Astrocyte (in vitro differentiated cells and primary cell): ENCODE measurements at places on chromosomes 7 and 10. TPM values are rescaled to one million over a fixed set of nuclear protein-coding genes. Genes with fewer than 3 reads are reported as not detected.

DNA sequence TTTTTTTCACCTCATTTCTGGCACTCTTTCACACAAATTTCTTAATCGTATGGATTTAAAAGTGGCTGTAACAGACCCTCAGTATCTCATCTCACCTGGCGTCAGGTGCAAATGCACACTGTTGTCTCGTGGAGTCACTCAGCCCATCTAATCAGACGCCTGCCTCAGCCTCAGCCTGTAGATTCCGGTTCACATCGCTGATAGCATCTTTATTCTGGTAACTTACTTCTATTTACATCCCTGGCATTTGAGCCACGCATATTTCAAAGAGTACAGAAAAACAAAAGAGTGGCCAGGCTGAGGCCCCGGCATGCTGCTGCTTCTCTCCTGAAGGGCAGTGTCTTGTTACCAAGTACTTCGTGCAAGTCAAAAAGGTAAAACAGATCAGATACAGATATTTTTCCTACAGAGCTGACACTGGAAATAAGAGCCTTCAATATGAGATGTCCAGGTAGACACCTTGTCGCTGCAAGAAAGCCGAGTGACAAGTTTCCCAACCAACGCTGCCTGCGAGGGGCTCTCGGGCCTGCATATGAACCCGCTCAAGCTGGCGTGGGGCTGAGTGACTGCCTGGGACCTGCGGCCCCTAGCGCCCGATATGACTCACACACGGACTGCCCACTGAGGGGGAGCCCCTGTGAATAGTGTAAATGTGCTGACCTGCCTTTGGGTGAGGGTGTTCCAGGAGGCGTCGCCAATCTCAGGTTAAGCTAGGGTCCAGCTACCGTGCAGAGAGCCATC lies 4.3 kb downstream of the VIPR2 start:
- H3K36me3 ChIP-seq, result no peaks in the 10 kb centered on the region
- H3K27ac ChIP-seq, result no peak overlapping the region
- DNase-seq, result no peak
- no peaks in the 10 kb centered on the region for H3K4me1 ChIP-seq
- peaks cover 21% of the 10 kb centered on the region for H3K27me3 ChIP-seq

- H3K27me3 ChIP-seq, result no peaks in the 10 kb centered on the region
- H3K4me3 ChIP-seq, result no peak overlapping the region
- H3K36me3 ChIP-seq, result no peaks in the 10 kb centered on the region
- peak; percentile 83 for DNase-seq
- peaks cover 5% of the 10 kb centered on the region for H3K4me1 ChIP-seq
- H3K27ac ChIP-seq, result no peak overlapping the region
Measured at GRCh38 chr7:69670701-69671100, 72.4 kb downstream of the AUTS2 start.

DNA sequence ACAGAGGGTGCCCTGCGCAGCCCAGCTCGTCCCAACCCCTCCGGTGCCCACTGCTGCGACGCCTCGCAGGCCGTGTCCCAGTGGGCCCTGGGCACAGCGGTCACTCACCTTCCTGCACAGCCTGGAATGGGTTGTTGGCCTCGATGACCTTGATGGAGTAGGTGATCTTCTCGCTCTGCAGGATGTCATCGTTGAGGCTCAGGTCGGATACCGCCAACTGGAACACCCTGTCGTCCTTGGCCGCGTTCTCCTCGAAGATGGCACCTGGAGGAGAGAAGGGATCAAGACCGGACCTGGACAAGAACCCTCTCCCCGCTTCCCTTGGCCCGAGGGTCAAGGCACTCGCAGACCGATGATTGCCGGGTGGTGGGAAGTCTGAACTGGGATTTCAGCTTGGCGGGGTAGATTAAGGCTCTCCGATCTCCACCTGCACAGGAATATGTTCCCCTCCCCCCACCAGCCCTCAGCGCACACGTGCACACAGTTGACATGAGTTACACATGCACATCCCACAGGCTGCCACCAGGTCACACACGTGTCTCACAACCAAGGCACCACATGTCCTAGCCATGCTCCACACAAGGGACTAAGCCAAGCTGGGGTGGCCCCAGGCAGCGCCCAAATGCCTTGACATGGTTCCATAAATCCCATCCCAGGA lies 2.6 kb downstream of the GRID1 start:
- DNase-seq, result no peak
- H3K27ac ChIP-seq, result no peak overlapping the region
- peaks cover 5% of the 10 kb centered on the region for H3K4me1 ChIP-seq
- H3K27me3 ChIP-seq, result peaks cover 62% of the 10 kb centered on the region
- no peak overlapping the region for H3K4me3 ChIP-seq
- H3K36me3 ChIP-seq, result no peaks in the 10 kb centered on the region

DNA sequence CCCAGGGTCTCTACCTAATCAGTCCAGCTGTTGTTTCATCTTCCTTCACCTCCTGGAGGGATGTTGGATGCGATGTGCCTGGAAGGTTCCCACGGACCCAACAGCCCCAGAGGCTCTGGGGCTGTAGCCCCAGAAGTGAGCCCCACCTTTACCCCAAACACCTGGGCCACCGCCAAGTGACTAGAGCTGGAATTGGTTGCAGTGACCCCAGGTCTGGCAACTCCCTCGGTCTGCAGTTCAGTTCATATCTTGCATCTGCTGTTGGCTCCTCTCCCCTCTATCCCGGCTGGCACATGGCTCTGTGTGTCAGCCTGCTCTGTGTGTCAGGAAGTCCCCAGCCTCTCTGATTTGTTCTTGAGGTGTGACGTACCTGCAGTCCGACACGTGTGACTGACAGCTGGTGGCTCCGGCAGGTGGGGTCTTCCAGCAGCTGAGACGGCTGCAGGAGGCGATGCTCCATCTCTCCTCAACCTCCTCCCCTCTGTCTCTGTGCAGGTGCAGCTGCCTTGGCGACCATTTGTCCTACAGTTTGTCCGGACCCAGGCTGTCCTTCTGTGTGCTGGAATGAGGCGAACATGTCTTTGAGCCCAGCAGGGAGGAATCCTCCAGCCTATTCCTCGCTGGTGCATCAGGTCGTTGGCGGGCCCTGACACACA lies 38.6 kb downstream of the ELFN1 start:
- no peak overlapping the region for H3K27ac ChIP-seq
- no peaks in the 10 kb centered on the region for H3K36me3 ChIP-seq
- DNase-seq, result no peak
- no peaks in the 10 kb centered on the region for H3K4me1 ChIP-seq

DNA sequence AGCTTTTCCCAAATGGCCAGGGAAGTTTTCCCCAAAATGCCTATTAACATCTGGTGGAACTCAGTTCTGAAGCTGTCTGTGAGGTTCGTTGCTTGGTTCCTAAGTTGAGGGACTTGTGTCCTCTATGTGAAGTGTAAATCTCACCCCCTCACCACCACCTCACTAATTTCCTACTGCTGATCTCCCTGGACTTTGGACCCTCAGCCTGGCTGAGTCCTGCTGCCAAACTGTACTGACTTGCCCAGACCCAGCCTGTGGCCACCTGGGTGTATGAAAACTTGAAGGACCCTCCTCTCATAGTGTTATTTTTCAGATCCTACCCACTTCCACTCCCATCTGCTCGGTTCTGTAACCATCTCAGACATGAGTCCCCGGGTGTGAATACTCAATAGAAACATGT lies 94.9 kb downstream of the MET start:
- H3K27ac ChIP-seq, result no peak overlapping the region
- H3K27me3 ChIP-seq, result no peaks in the 10 kb centered on the region
- no peak for DNase-seq
- peaks cover 14% of the 10 kb centered on the region for H3K36me3 ChIP-seq
- H3K4me1 ChIP-seq, result peaks cover 10% of the 10 kb centered on the region
- no peak overlapping the region for H3K4me3 ChIP-seq

DNA sequence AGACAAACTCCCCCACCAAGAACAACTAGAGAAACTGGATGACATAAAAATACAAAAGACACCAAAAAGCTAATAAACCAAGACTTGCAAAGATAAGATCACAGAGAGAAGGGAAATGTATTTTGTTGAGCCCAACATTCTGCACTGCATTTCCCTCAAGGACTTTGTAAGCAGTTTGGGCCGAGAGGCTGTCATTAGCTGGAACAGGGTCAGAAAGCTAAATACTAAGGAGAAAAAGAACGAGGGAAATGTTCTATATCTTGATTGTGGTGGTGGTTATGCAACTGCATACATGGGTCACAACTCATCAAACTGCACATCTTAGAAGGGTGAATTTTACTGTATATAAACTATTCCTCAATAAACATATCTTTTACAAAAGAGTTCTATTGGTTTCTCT lies 315.0 kb downstream of the IPMK start:
- no peaks in the 10 kb centered on the region for H3K36me3 ChIP-seq
- DNase-seq, result peak; percentile 42
- H3K27ac ChIP-seq, result no peak overlapping the region
- H3K4me3 ChIP-seq, result no peak overlapping the region
- H3K4me1 ChIP-seq, result no peaks in the 10 kb centered on the region

DNA sequence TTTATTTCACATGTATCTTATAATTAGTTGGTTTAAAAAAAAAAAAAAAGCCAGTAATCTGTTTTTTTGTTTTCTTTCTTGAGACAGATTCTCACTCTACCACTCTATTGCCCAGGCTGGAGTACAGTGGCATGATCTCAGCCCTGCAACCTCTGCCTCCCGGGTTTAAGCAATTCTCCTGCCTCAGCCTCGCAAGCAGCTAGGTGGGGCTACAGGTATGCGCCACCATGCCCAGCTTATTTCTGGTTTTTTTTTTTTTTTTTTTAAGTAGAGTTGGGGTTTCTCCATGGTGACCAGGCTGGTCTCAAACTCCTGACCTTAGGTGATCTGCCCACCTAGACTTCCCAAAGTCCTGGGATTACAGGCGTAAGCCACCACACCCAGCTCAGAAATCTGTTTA lies 34.1 kb upstream of the CAPZA2 start:
- H3K27me3 ChIP-seq, result no peaks in the 10 kb centered on the region
- H3K4me1 ChIP-seq, result no peaks in the 10 kb centered on the region
- H3K27ac ChIP-seq, result no peak overlapping the region
- H3K36me3 ChIP-seq, result no peaks in the 10 kb centered on the region
- DNase-seq, result no peak

DNA sequence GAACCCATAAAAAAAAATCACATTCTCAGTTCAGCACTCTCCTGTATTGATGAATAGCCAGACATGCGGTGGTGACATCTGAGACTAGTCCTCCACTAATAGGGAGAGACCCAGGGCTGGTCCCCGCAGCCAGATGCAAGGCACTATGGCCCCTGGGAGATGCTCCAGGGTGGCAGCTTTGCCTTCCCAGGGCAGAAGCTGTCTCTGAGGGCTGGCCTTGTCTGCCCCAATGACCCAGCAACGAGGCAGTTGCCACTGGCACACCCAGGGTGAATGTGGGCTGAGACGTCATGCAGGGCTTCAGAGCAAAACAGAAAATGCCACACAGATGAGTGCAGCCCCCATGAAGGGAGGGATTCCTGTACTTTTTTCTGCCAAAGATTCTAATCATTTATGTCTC lies 50.1 kb upstream of the GDF10 start:
- peaks cover 9% of the 10 kb centered on the region for H3K4me1 ChIP-seq
- DNase-seq, result no peak
- no peak overlapping the region for H3K4me3 ChIP-seq
- no peaks in the 10 kb centered on the region for H3K36me3 ChIP-seq
- no peaks in the 10 kb centered on the region for H3K27me3 ChIP-seq

CLRN3 gene
- total RNA-seq, result not detected in 2 replicates

GNGT1 gene
- total RNA-seq, result not detected in 2 replicates

NUTM2B gene
- total RNA-seq, result 0.70 TPM in 1 of 2 replicates, not detected in the other

NPY4R gene
- 0.48 and 0.53 TPM in 2 replicates for total RNA-seq
